ENCODE measurements at places on chromosomes 7 and 10. TPM values are rescaled to one million over a fixed set of nuclear protein-coding genes. Genes with fewer than 3 reads are reported as not detected.

VSTM2A gene
- not detected for total RNA-seq

LGI1 gene
- total RNA-seq: 0.12 TPM

UTF1 gene
- not detected for total RNA-seq

CALHM2 gene
- total RNA-seq: 38.6 TPM

AGR2 gene
- not detected for total RNA-seq

PAPOLB gene
- 0.19 TPM for total RNA-seq

SLC18A3 gene
- total RNA-seq: not detected

CHCHD3 gene
- 88.8 TPM for total RNA-seq

CNPY1 gene
- not detected for total RNA-seq

OPN1SW gene
- total RNA-seq: not detected

ANXA8L1 gene
- total RNA-seq: not detected

EEPD1 gene
- total RNA-seq: 6.9 TPM

ELOVL3 gene
- 0.26 TPM for total RNA-seq

NRCAM gene
- 1.6 TPM for total RNA-seq

ANKRD61 gene
- total RNA-seq: 0.26 TPM

PRLHR gene
- total RNA-seq: not detected

PON1 gene
- not detected for total RNA-seq

GIMAP8 gene
- 2.1 TPM for total RNA-seq

KLHL7 gene
- total RNA-seq: 29.2 TPM

SKIDA1 gene
- total RNA-seq: 0.66 TPM

OPALIN gene
- not detected for total RNA-seq

TWIST1 gene
- 31.2 TPM for total RNA-seq

CNTNAP2 gene
- not detected for total RNA-seq

ERV3-1 gene
- total RNA-seq: 6.9 TPM

C10orf88 gene
- 10.6 TPM for total RNA-seq

TMEM140 gene
- 18.8 TPM for total RNA-seq

TMEM176B gene
- 0.13 TPM for total RNA-seq

SUN3 gene
- not detected for total RNA-seq

MUC3A gene
- not detected for total RNA-seq

NACAD gene
- total RNA-seq: 0.53 TPM

HYAL4 gene
- total RNA-seq: not detected

PALD1 gene
- 11.6 TPM for total RNA-seq

XRCC2 gene
- 1.6 TPM for total RNA-seq

PIK3CG gene
- 0.26 TPM for total RNA-seq

ANKRD30A gene
- not detected for total RNA-seq

ZNF680 gene
- total RNA-seq: 9.0 TPM

SEC23IP gene
- total RNA-seq: 43.8 TPM

KEL gene
- total RNA-seq: not detected

AKR1C4 gene
- not detected for total RNA-seq
